ENCODE measurements at places on chromosomes 7 and 10.

DNA sequence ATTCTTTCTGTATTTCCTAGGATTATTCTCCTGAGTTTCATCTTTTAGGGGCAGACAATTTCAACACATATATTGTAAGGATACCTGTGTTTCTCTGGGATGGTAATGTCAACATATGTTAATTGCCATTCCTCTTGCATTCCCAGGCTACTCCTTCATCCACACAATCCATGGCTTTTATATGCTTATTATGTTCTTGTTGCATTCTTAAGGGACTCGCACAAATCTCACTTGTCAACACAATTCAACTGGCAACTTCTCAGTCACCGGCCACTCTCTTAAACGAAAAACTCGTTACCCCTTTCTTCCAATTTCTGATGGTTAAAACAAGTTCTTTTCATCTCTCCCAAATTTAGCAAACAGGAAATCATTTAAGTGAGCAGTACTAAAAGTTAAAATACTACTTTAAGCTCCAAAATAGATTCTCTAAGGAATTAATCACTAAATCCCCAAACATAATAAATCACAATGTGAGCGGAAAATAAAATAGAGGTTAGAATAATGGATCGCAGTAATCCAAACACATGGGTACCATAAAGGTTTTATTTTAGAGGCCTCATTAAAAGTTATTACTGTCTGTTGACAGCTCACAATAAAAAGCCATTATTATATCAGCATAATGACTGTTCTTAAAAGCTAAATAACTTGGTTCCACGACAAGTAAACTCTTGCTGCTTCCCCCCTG, 223.2 kb downstream of the ELMO1 start:
- no peak for DNase-seq

DNA sequence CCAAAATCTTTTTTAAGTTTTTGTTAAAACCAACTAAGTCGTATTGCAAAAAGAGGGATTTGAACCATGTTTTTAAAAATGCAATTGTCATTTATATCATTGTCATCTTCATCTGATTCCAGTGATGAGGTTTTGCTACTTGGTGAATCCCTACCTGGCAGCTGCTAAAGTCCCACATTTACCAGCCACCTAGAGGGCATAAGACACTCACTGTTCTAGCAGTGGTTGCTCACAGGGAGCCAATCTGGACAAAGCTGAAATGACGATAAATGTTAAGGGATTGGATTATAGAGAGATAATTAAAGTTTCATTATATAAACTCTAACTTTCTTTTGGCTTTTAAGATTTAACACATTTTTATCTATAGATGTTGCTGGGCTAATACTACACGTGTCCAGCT, 18.7 kb downstream of the KIFBP start:
- no peak for DNase-seq

DNA sequence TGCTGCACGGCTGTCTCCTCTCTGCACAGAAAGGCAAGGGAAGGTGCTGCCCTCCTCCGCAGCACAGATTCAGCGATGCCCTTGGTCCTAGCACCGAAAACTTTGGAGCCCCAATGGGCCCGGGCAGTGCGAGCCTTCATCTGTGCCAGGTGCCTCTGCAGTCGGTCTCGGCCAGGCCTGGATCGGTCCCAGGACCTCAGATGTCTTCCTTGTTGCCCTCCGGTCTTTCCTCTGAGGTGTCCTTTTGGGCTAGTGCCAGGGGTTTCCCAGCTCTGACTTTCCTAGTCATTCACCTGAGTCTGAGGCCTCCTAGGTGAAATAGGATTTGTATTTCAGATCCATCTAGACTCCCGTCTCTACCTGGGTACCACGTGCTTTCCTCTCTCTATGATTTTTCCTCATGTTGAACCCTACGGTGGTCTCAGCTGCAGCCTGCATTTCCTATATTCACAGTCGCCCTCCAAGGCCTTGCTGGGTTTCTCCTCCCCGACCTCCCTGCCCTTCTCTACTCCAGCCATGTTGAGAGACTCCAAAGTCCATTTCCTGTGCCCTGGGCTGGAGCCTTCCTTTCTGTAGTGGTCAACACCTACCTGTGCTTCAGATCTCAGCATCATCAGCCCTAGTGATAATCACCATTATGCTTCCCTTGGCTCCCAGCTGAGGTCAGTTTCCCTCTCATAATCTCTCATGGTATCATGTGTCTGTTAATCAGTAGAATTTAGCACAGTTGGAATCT, 92.0 kb upstream of the PRSS58 start:
- DNase-seq = no peak

GRCh38 chr10:42543840-42544372, 94.5 kb downstream of the ZNF33B start:
- no peak for DNase-seq

DNA sequence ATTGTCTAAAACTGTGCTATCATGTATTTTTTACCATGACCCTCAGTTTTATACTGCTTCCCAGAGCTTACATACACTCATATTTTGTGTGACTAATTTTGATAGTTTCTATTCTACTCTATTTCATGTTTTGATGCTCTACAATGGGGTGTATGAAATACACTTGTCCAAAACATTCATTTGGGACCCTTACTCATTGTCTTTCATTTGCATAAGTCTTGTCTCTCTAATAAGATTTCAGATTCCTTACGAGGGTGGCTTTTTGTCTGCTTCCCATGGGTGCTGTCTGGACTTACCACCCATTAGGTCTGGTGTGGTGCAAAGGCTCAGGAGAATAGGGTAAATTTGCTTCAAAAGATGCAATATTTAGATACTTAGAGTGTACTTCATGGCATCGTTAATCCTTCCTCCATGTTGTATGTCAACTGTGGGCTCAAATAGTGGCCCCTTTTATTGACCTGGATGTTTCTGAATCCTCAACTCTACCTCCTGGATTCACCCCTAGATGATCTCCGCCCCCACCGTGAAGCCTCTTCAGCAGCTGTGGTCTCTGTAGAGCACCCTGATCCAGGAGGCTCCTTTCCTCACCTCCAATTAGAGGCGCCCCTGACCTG, 3.6 kb upstream of the GIMAP5 start:
- DNase-seq = no peak

DNA sequence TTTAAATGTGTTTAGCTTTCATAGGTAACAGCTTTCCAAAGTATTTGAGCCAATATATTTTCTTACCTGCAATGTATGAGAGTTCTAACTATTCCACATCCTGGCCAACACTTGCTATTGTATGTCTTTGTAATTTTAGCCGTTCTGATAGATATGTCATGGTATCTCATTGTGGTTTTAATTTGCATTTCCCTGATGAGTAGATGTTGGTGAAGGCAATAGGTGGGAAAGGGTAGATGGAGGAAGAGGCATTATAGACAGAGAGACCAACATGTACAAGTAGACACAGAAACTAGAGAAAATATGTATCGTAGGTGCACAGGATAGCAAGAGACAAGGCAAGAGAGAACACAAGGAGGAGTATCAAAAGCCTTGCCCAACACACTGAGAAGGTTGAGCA, 54.8 kb upstream of the CCDC71L start:
- no peak for DNase-seq

- DNase-seq = no peak
Measured at GRCh38 chr7:153090764-153091163, 331.2 kb downstream of the ACTR3B start.

GRCh38 chr10:111076682-111077478, at the start of gene ADRA2A:
ADRA2A (plus strand) TSS chr10:111077029; CDS start chr10:111077997, 968 bp downstream.
- no peak for DNase-seq

GRCh38 chr7:146892151-146892550, 775.5 kb downstream of the CNTNAP2 start:
- no peak for DNase-seq

- no peak for DNase-seq
Measured at GRCh38 chr10:14774797-14775196, at the start of gene FAM107B. FAM107B (minus strand) TSS chr10:14774897; CDS start chr10:14774663, 234 bp downstream.

DNA sequence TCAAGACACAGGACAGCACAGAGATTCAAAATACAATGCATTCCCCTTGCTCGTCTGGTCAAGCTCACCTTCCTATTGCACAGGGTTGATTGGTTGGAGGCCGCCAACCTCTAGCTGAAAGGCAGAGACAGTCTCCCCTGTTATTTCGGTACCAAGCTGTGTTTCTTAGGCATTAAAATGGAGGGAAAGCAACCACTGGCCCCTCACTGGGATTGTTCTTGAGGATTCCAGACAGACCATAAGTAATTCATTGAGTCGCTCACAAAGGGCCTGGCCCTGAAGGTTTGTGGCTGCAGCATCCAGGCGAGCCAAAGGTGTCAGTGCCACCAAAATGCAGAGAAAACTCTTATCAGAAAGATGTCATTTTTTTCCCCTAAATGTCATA, 81.2 kb downstream of the PARP12 start:
- DNase-seq = no peak

DNA sequence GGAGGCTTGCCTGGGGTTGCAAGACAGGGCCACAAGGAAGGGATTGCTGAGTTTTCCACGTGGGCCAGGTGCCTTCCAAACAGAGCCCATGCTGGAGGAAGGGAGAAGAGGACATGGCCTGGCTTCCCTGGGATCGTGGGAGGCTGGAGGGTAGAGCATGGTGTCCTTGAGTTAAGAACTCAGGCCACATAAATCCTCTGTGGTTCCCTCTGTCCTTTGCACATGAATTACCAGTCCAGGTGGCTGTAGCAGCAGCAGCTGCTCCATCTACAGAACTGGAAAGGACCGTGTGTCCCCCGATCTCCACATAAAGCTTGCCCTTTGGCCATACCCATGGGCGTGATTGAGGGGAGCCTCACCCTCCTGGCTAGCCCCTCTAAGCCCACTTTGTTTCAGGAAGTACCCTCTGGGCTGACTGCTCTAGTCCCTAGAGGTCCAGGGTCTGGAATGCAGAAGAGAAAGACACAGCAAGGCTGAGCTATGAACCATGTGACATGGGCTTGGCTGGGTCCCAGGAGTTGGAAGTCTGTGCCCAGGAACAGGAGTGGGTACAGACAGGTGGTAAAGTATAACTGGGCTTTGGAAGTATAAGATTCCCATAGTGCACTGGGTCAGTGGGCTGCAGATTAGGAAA, 84.9 kb downstream of the C10orf105 start:
- DNase-seq = no peak

- no peak for DNase-seq
Measured at GRCh38 chr7:113790025-113790424, 128.8 kb downstream of the PPP1R3A start.

GRCh38 chr10:8489823-8490222, 435.3 kb downstream of the GATA3 start:
- no peak for DNase-seq

DNA sequence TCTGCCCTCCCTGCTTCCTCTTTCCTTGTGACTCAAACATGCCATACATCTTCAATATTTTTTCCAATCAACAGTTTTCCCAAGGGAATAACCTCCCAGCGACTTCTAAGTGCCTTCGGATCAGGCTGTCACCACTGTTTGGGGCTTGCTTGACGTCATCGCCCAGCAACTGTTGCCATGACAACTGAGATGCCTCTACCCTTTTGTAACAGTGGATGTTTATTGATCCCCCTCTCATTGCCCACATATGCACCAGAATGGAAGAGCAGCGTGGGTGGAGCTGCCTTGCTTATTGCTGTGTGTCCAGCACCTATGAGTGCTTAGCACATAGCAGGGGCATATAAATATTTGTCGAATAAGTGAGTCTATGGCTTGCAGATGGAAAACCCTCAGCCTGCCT, 14.4 kb downstream of the FFAR4 start:
- no peak for DNase-seq

- no peak for DNase-seq
Measured at GRCh38 chr7:142790056-142790455, 19.3 kb downstream of the PRSS2 start.

DNA sequence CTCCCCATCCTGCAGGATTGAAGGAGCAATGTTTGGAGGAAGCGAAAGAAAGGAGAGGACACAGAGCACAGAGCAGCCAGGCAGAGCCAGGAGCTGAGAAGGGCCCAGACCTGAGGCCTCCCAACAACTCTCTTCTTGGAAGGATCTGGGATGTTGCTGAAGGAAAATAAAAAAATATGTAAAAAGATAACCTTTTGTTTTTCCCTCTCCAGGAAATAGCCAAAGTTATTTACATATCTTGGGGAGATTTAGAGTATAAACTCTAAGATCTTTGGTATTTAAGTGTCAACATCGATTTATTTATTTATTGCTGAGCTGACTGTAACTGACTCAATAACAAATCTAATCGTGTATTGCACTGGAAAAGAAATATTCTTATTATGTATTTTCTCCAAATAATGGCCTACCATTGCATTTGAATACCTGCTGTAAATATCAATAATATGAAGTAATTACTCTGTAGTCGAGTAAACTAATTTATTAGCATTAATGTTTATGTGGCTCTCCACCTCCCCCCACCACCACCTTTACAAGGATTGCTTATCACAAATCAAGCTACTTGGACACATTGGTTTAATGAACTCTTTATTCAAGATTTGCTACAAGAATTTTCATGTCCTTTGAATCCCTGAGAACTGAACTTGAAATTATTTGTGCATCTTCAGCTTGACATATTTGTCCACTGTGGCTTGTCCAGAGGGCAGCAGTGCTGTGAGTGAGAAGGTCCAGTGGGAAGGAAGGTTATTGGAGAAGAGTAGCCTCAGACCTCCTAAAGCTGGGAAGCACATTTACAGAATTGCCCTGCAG, 1.8 kb upstream of the HOXA11 start:
- no peak for DNase-seq

- DNase-seq = no peak
Measured at GRCh38 chr10:62650411-62650810, 154.1 kb upstream of the ADO start.

- DNase-seq = no peak
Measured at GRCh38 chr10:84358743-84359142, 30.4 kb downstream of the CCSER2 start.
